ENCODE measurements at places on chromosomes 1 and 21.

GRCh38 chr1:51679435-51679834 lies 62.5 kb downstream of the OSBPL9 start:
- no peak for DNase-seq

DNA sequence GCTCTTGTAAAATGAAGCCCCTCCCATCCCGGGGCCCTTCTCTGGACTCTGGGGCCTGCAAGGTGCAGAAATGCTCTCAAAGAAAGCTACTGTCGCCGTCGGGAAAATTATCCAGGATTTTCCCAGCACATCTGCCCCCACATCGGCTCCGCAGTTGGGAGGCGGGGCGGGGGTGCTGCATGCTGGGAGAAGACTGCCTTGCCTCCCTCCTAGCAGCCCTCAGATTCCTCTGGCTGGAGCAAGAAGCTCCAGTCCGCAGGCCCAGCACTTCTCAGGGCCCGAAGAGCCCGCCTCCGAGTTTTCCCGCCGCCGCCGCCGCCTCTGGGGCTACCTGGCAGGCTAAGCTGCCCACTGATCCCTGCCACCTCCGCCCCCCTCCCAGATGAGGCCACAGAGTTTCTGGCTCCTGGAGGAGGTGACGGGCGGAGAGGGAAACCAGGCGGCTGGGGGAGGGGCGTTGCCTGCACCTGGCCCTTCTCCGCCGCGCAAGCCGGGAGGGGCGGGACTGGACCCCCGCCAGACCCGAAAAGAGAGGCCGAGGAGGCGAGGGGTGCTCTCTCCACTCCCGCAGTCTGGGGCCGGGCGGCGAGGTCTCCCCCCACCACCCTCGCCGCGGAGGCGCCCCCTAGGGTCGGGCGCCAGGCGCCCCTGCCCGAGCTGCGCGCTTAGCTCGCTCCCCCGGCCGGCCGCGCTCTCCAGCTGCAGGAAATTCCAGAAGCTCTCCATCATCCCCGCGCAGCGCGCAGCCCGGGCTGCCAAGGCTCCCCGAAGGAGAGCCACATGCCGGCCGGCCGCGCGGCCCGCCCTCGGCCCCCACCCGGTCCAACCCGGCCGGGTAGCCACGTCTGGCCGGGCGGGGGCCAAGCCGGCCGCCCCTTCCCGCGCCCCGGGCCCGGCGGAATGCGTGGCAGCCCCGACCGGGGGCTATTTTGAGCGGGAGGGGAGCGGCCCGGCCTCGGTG lies 28.8 kb downstream of the AHDC1 start:
- no peak for DNase-seq

- no peak for DNase-seq
Measured at GRCh38 chr1:222996310-222996975, 146.6 kb downstream of the TLR5 start.

GRCh38 chr1:186785503-186785902 lies 43.2 kb upstream of the PLA2G4A start:
- no peak for DNase-seq

DNA sequence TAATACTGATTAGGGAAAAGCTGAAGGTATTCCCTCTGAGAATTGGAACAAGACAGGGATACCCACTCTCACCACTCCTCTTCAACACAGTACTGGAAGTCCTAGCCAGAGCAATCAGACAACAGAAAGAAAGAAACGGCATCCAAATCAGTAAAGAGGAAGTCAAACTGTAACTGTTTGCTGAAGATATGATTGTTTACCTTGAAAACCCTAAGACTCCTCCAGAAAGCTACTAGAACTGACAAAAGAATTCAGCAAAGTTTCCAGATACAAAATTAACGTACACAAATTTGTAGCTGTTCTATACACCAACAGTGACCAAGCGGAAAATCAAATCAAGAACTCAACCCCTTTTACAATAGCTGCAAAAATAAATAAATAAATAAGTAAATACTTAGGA lies 78.6 kb downstream of the EXTL2 start:
- DNase-seq, result no peak

DNA sequence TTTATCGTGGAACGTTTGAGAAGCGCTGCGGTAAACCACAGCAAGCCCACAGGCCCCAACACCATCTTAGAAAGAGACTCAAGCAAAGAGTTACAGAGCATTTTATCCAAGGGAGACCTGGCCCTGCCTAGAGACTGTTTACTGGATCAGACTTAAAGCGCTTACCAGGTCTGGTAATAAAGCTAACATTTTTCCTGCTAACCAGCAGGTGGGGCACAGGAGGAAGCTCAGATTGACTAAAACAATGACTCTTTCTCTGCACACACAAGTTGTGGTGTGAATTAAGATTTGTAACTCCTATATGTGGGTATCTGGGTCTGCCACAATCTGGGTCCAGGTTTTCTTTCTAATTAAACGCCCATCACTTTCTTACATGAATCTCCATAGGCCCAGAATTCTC lies 136.5 kb upstream of the ETS2 start:
- no peak for DNase-seq

GRCh38 chr1:116874733-116875249 lies 34.9 kb upstream of the PTGFRN start:
- DNase-seq, result no peak

DNA sequence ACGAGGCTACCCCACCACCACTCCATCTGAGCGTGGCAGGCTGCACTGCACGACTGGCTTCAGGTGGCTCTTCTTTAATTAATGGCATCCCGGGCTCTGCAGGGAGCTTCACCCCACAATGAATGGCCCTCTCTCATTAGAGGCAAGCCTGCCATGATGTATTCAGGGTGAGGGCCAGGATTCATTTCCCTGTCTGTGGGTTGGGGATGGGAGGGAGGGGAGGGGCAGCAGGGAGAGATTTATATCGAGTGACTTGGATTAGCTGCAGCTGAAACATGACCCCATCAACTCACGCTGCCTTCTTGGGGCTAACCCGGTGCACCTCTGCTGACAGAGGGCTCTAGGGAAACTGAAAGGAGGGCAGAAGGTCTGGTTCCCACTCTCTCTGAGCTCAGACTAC lies 54.2 kb downstream of the ERI3 start:
- DNase-seq, result no peak

GRCh38 chr1:34037109-34037508 lies 127.9 kb downstream of the CSMD2 start:
- DNase-seq, result no peak

- DNase-seq, result peak; percentile 56
Measured at GRCh38 chr21:29371464-29371863, 72.7 kb downstream of the BACH1 start.

DNA sequence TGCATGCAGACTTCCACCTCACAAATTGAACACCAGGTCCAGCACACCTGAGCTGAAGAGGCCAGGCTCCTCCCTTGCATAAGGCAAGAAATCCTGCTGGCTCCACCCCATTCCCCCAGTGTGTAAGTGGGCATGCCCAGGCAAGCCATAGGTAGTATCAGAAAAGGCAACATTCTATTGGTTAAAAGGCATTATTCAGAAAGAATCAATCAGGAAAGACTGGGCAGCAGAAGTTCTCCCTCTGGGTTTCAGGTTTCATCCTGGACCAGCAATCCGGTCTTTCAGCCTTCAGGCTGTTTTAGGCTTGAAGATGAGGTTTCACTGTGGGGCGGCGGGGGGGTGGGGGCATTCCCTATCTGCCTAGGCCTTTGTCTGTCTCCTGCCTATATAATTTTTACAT lies 42.0 kb upstream of the LHX8 start:
- DNase-seq, result no peak

DNA sequence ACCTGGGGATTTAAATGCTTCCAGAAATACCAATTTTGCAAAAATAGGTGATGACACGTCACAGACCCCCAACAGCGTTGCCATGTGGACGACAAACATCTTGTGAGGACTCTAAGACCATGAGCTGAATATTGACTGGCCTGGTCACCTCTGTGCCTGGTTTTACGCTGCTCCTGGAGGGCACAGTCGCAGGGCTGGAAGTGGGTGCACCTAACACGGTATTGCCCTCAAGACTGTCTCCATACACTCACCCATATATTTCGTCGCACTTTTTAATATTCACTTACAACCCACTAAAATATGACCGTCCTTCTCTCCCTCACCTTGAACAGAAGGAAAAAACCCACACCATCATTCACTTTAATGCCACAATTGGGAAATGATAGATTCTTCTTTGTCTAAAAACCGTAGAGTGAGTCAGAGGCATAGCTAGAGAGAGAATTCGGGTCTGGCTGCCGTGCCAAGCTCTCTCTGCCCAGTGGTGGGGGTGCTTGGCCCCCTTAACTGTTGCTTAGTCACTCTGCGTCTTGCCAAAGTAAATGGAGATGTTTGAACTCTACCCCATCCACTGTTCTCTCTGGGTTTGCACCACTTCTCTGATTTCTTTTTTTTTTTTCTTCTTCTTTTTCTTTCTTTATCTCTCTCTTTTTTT lies 40.8 kb upstream of the UTS2 start:
- DNase-seq, result no peak

GRCh38 chr21:32364387-32364786 lies 28.4 kb downstream of the URB1 start:
- DNase-seq, result no peak

DNA sequence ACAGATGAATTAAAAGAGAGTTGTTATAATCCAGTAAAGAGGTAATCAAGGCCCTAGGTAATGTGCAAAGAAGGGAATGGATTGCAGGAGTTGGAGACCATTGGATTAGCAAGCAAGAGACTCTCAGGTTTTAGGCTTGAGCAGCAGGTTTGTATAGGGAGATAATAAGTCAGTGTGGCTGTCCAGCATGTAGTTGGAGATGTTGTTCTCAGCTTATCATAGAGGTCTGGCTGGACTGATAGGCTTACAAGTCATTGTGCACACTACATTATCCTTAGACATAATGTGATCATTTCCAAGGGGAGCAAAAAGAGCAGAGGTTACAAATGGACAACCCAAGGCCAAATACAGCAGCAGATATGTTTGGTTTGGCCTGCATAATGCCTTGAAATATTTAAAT lies 45.9 kb upstream of the SAMD13 start:
- DNase-seq, result no peak

DNA sequence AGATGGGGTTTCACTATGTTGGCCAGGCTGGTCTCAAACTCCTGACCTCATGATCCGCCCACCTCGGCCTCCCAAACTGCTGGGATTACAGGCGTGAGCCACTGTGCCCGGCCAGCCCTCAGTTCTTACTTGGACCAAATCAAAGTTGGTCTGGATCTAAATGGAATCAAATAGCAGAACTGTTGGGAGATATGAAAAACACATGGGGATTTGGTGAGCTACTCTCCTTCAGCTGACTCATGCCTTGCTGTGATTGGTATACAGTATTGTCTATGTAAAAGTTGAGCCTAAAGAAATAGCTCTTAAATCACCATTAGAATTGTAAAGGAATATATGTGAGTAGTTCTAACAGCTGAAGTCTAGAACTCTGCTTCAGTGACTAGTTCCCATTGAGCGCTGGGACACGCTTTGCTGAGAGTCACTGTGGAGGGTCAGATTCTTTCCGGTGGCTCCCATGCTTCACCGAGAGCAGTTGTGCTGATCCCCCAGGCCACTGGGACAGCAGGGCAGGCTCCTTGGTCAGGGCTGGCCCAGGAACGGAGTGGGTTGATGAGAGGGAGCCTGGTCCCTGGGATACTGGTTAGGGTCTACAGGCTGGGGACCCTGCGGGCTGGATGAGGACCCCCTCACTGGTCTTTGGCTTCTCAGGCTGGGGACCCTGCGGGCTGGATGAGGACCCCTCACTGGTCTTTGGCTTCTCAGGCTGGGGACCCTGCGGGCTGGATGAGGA lies 14.0 kb downstream of the PKNOX1 start:
- DNase-seq, result no peak

DNA sequence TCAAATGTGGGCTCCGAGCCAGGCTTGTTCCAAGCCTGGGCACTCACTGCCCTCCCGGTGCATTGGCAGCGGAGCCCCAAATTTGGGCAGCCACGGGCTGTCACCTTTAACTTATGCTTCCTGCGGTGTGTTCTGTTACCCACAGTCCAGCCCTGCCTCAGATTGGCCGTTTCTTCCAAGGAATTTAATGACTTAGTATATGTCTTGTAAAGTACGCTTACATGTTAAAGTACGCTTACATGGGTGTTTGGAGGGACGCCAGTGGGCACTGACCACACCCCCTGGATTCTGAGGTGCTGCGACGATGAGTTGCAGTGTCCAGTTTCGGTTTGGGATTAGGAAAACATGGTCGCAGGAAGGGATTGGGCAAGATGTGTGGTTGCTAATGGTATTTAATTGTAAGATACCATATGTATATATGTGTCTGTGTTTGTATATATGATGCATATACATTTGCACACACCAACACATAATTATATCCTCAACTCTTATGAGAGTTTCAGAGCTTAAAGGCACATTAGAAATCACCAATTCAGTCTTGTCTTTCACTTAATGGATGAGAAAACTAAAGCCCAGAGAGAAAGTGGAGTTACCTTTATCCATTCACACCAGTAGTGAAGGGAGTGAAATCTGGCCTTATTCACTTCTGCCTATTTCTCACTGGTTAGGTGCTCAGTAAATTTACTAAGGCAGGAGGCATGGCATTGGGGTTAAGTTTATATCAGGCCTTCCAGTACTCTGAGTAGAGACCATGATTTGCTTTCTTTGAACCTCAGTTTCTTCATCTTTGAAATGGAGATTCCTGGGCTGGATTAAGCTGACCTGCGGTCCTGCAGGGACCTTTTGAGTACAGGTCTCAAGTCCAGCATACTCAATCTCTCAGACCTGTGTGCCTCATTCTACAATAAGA lies 1.0 kb downstream of the SMYD2 start:
- no peak for DNase-seq

DNA sequence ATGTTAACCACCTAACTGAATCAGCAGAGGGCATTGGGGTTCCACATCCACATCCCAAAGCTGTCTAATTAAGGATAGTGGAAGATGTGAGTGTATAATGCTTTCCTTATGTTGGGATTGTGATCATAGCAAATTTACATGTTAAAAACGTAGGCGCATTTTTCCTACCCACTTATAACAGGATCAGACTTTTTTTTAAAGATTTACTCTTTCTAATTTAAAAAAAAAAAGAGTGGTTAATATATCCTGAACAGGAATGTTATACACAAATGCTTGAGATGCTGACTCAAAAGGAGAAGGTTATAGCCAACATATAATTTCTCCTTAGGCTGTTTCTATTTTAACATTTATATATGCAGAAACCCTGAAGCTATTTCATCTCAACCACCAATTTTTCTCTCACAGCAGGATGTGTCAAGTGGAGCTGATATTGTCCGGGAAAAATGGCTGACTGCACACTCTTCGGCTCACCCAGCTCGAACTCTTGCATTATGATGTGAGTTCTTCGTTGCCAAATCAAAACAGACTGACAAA lies 40.3 kb downstream of the RGS5 start:
- DNase-seq, result no peak

GRCh38 chr1:6392809-6393399 lies 663 bp downstream of the ACOT7 start:
- no peak for DNase-seq

DNA sequence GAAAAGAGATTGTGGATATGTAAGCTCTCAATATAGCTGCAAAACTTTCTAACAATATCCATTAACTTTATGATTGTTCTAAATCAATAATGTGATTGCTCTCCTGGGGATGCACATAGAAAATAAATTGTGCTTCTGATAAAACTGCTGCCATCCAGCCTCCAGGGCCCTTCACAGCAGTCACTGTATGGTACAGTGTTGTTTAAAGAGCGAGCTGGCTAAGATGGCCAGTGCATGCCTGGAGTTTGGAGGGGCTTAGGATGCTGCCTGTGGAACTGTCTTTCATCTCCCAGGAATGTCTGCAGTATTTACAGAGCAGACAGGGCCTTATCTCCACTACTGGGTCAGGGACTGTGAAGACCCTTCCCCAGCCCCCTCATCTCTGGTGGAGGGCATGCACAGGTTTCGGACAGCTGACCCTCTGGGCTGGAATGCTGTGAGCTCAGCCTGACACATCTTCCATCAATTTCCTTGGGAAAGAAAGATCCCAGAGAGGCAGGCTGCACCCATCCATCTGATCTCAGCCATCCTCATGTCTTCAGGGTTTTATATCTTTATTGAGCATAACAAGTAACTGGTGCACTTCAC lies 137.0 kb downstream of the PLPP3 start:
- no peak for DNase-seq

- no peak for DNase-seq
Measured at GRCh38 chr1:89703469-89703868, 70.5 kb downstream of the LRRC8C start.
